Activated naive CD8-positive, alpha-beta T cell treated with anti-CD3 and anti-CD28 coated beads, Interleukin-2, amount 10 ng/mL, durations not matched to agents 7 days and 5 days (primary cell): ENCODE measurements at places on chromosomes 2 and 18. TPM values are rescaled to one million over a fixed set of nuclear protein-coding genes. Genes with fewer than 3 reads are reported as not detected.
A peak's percentile ranks its signal among the peaks of the same experiment; 100 is the strongest.

DNA sequence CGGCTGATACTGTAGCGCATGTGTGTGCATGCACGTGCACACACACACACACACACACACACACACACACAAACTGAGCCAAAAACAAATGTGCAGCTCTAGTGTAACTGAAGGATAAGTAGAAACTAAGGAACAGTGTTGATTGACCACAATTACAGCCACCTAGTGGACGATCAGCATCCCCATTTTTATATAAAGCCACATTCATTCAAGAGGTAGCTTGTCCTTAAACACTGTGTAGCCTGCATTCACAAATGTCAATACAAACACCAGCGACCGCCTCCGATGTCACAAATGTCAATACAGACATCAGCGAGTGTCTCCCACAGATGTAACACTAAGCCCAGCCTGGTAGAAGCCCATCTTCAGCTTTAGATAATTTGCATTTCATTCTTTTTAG lies 167.4 kb downstream of the PTGR3 start:
- DNase-seq, result no peak
- H3K4me1 ChIP-seq, result no peaks in the 10 kb centered on the region
- no peak overlapping the region for H3K27ac ChIP-seq

SP140 gene
- total RNA-seq, result 61.4 TPM

GRCh38 chr18:75586130-75586889 lies 158.8 kb upstream of the SMIM21 start:
- peaks cover 8% of the 10 kb centered on the region for H3K27me3 ChIP-seq
- DNase-seq, result no peak
- H3K36me3 ChIP-seq, result no peaks in the 10 kb centered on the region
- H3K4me3 ChIP-seq, result no peak overlapping the region

- H3K27ac ChIP-seq, result no peak overlapping the region
- H3K4me1 ChIP-seq, result no peaks in the 10 kb centered on the region
- no peak overlapping the region for H3K4me3 ChIP-seq
- H3K27me3 ChIP-seq, result peaks cover 12% of the 10 kb centered on the region
These were observed 49.6 kb upstream of the STPG4 start for GRCh38 chr2:47204691-47205090.

GRCh38 chr2:84969511-84970209 lies 1.3 kb upstream of the KCMF1 start:
- peak overlapping the region; percentile 99 for H3K4me3 ChIP-seq
- H3K27me3 ChIP-seq, result no peaks in the 10 kb centered on the region
- H3K36me3 ChIP-seq, result peaks cover 34% of the 10 kb centered on the region
- peak; percentile 33 for DNase-seq
- H3K4me1 ChIP-seq, result peaks cover 35% of the 10 kb centered on the region

GRCh38 chr18:62522504-62523254 lies at the start of gene ZCCHC2:
Gene ZCCHC2, plus strand, starts transcription at chr18:62523025. Its CDS starts 400 bp downstream, at chr18:62523425.
- peaks cover 37% of the 10 kb centered on the region for H3K36me3 ChIP-seq
- peak within 1 kb of the TSS; percentile 98 for H3K4me3 ChIP-seq
- peaks cover 31% of the 10 kb centered on the region for H3K4me1 ChIP-seq
- peak; percentile 100 for DNase-seq
- H3K27ac ChIP-seq, result peak within 1 kb of the TSS; percentile 99
- no peaks in the 10 kb centered on the region for H3K27me3 ChIP-seq

DNA sequence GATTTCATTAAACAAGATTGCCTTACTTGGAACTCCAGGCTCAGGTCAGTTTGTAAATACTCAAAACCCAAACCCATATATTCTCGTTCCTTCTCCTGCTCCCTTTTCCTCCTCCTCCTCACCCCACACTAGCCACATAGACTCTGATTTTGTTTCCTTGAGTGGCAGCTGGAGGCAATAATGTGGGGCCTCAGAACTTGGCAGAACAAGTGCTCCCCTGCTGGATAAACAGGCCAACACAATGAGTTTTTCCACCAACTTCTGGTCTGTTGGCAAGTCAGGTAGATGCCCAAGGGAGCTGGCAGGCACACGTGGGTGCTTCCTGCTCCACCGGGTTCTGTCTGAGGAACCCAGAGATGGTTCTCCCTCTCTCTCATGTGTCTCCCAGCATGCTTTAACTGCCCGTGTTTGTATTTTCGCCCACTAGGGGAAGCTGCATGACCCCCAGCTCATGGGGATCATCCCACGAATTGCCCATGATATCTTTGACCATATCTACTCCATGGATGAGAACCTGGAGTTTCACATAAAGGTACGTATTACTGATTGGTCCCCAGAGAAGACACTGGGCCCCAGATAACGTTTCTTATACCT lies 61.9 kb downstream of the KIF5C start:
- no peaks in the 10 kb centered on the region for H3K4me1 ChIP-seq
- DNase-seq, result no peak
- no peak overlapping the region for H3K4me3 ChIP-seq
- H3K27ac ChIP-seq, result no peak overlapping the region
- H3K27me3 ChIP-seq, result no peaks in the 10 kb centered on the region

VWA3B gene
- total RNA-seq, result not detected

- peaks cover 2% of the 10 kb centered on the region for H3K27me3 ChIP-seq
- H3K27ac ChIP-seq, result peak overlapping the region; percentile 69
- peak overlapping the region; percentile 28 for H3K4me3 ChIP-seq
- H3K4me1 ChIP-seq, result peaks cover 9% of the 10 kb centered on the region
These were observed 114.3 kb downstream of the ARHGEF4 start for GRCh38 chr2:130951018-130951417.

GRCh38 chr2:47029737-47030524 lies 114.3 kb upstream of the MCFD2 start:
- DNase-seq, result no peak
- no peak overlapping the region for H3K4me3 ChIP-seq
- H3K4me1 ChIP-seq, result peaks cover 4% of the 10 kb centered on the region
- H3K27me3 ChIP-seq, result no peaks in the 10 kb centered on the region
- no peak overlapping the region for H3K27ac ChIP-seq

GRCh38 chr2:199457147-199458008 lies at the start of gene SATB2:
Gene SATB2, minus strand, starts transcription at chr2:199457939. Its CDS starts 1,902 bp downstream, at chr2:199456037.
- no peaks in the 10 kb centered on the region for H3K36me3 ChIP-seq
- H3K4me3 ChIP-seq, result peak within 1 kb of the TSS; percentile 70
- peaks cover 23% of the 10 kb centered on the region for H3K4me1 ChIP-seq
- DNase-seq, result peak; percentile 53
- H3K27me3 ChIP-seq, result peaks cover 73% of the 10 kb centered on the region
- peak within 1 kb of the TSS; percentile 54 for H3K27ac ChIP-seq

GRCh38 chr2:144596073-144596871 lies 76.4 kb upstream of the ZEB2 start:
- H3K4me1 ChIP-seq, result no peaks in the 10 kb centered on the region
- H3K27ac ChIP-seq, result no peak overlapping the region
- no peak for DNase-seq
- H3K27me3 ChIP-seq, result peaks cover 20% of the 10 kb centered on the region
- H3K36me3 ChIP-seq, result no peaks in the 10 kb centered on the region

DNA sequence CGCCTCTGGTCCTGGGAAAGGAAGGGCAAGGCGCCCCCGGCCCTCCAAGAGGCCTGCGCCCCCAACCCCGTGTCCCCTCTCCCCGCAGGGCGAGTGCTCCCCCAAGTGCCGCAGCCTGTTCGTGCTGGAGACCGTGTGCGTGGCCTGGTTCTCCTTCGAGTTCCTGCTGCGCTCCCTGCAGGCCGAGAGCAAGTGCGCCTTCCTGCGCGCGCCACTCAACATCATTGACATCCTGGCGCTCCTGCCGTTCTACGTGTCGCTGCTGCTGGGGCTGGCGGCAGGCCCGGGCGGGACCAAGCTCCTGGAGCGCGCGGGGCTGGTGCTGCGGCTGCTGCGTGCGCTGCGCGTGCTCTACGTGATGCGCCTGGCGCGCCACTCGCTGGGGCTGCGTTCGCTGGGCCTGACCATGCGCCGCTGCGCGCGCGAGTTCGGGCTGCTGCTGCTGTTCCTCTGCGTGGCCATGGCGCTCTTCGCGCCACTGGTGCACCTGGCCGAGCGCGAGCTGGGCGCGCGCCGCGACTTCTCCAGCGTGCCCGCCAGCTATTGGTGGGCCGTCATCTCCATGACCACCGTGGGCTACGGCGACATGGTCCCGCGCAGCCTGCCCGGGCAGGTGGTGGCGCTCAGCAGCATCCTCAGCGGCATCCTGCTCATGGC lies 52.4 kb downstream of the SLC66A2 start:
- H3K4me3 ChIP-seq, result no peak overlapping the region
- H3K27ac ChIP-seq, result no peak overlapping the region
- peaks cover 13% of the 10 kb centered on the region for H3K36me3 ChIP-seq
- DNase-seq, result peak; percentile 17
- peaks cover 3% of the 10 kb centered on the region for H3K27me3 ChIP-seq
- H3K4me1 ChIP-seq, result no peaks in the 10 kb centered on the region

GRCh38 chr2:172108587-172108930 lies 5.9 kb upstream of the DLX2 start:
- H3K27ac ChIP-seq, result no peak overlapping the region
- no peak for DNase-seq
- peaks cover 27% of the 10 kb centered on the region for H3K4me1 ChIP-seq

DNA sequence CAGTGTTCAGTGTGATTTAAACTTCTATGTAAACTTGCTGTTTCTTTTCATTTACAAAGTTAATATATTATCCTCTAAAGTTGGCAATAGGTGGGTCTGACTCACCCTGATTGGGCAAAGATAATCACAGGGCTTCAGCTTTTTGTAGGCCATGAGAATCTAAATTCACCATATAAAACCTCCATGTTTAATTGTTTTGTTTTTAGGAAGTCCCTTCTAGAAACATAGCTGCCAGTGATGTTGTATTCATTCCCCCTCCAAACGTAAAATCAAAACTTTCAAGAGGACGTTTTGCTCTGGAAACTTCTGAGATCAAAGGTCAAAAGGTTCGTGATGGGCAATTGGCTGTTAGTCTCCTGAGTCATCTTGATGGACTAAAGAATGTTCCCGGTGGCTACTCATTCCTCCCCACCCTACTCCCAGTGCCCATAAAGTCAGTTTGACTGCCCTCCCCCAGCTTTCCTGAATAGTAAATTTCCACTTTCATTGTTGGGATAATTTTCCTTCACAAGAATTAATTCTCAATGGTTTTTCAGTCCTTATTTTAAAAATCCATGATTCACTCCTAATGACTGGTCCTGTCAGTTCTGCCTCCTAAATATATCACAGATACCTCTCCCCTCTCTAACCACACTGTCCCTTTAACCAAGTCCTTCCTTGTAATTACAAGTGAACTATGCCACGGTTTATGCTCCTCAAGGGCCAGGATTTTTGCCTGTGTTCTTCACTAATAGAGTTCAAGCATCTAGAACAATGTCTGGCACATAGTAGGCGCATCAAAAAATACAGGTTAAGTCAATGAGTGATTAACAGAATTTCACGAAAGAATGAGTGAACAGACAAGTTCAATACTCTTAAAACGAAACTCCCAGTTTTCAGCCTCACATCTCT lies 164.4 kb upstream of the VRK2 start:
- no peak overlapping the region for H3K4me3 ChIP-seq
- no peaks in the 10 kb centered on the region for H3K27me3 ChIP-seq
- H3K4me1 ChIP-seq, result no peaks in the 10 kb centered on the region
- no peak overlapping the region for H3K27ac ChIP-seq
- no peaks in the 10 kb centered on the region for H3K36me3 ChIP-seq

DNA sequence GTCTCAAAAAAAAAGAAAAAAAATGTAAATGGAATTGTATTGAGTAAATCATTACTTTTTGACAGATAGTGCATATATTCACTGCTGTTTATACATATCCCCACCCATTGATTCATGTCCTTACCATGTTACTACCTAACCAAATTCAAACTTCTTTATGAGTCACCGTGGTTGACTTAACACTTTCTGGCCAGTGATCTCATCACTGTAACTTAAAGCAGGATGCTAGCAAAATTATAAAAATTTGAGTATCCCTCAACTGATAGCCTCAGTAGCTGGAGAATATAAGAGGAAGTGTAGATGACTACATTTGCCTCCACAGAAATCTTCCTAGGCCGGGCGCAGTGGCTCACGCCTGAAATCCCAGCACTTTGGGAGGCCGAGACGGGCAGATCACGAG lies 13.4 kb downstream of the CNOT9 start:
- DNase-seq, result no peak
- peaks cover 14% of the 10 kb centered on the region for H3K4me1 ChIP-seq
- H3K4me3 ChIP-seq, result peak overlapping the region; percentile 25
- H3K27ac ChIP-seq, result peak overlapping the region; percentile 73
- peaks cover 28% of the 10 kb centered on the region for H3K36me3 ChIP-seq

NT5DC4 gene
- not detected for total RNA-seq

DNA sequence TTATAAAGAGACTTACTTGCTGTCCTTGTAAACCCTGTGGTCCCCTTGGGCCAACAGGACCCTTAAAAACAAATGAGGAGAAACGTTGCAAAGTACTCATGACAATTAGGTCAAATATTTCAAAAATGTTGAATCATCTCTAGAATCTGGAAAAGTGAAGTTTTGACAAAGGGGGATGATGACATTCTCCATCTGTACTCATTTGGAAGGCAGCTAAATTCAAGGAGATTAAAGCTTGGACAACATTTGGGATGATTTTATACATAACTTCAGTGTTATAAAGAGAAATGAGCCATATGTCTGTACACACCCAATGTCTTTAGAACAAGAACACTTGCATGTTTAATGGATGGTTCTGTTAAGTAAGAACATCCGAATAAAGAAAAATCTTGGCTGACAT lies 92.9 kb downstream of the COL5A2 start:
- H3K36me3 ChIP-seq, result no peaks in the 10 kb centered on the region
- no peaks in the 10 kb centered on the region for H3K27me3 ChIP-seq
- no peak overlapping the region for H3K4me3 ChIP-seq

GRCh38 chr2:70144443-70145143 lies 46.2 kb downstream of the C2orf42 start:
- no peaks in the 10 kb centered on the region for H3K27me3 ChIP-seq
- peaks cover 13% of the 10 kb centered on the region for H3K36me3 ChIP-seq
- H3K4me1 ChIP-seq, result peaks cover 49% of the 10 kb centered on the region

SCN3A gene
- not detected for total RNA-seq

RGPD4 gene
- total RNA-seq, result 0.61 TPM
